ENCODE measurements at places on chromosomes 11 and 22.

DNA sequence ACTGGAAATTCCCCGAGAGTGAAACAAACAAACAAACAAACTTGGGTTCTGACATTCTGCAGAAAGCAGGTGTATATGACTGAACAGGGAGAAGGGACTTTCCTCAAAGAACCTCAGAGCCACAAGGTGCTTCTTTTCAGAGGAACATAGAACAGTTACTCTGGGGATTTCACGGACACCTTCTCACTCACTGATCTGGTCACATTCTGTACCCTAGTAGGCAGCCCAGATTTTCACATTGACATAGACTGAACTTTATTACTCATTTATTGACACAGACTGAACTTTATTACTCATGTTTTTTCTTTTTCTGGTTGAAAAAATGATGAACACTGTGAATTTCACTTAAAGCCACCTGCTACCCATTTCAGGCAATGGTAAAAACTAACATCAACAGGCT lies 263.0 kb downstream of the OPCML start:
- H3K4me3 ChIP-seq: no peak overlapping the region
- no peaks in the 10 kb centered on the region for H3K36me3 ChIP-seq
- no peaks in the 10 kb centered on the region for H3K27me3 ChIP-seq
- H3K4me1 ChIP-seq: no peaks in the 10 kb centered on the region
- H3K27ac ChIP-seq: no peak overlapping the region

DNA sequence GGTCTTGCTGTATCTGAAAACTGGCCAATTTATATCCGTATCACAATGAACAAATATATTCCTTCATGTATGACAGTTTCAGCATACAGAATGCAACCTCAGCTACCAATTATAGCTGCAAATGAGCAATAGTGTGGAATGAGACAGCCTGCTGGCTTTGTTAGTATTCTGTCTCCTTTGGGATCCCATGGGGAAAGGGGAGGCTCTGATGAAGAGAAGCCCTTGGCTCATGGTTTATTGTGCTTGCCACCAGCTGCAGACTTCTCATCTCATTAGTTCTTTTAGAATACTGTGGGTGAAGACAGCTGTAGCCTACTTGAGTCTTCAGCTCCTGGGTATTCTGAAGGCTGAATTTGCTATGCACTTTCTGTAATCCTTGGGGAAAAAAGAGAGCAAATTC lies 42.4 kb downstream of the PITPNB start:
- H3K4me1 ChIP-seq: no peaks in the 10 kb centered on the region
- DNase-seq: no peak
- H3K36me3 ChIP-seq: no peaks in the 10 kb centered on the region

GRCh38 chr11:101096036-101096704 lies 33.4 kb downstream of the PGR start:
- no peak overlapping the region for H3K4me3 ChIP-seq
- no peaks in the 10 kb centered on the region for H3K36me3 ChIP-seq
- no peak overlapping the region for H3K27ac ChIP-seq
- no peaks in the 10 kb centered on the region for H3K4me1 ChIP-seq

DNA sequence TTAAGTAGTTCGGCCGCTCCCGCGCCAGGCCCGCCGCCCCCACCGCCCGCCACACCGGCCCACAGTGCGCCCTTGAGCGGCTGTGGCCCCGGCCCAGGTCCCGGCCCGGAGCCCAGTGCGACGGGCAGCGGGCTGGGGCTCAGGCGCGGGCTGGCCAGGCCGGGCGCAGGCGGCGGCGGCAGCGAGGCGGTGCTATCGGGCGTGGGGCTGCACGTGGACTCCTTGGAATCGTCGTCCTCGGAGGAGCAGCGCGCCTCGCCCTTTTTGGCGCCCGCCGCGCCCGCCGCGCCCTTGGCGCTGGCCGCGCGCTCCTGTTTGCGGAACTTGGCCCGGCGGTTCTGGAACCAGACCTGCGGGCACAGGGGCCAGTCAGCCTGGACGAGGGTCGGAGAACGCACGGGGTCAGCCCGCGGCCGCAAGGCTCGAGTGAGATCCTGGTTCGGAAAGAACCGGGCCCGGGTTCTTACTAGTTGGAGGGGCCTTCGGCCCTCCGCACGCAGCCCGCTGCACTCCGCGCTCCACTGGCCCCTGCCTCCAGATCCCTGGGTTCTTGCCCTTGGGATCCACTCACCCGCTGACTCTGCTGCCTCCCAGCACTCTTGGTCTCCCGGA lies 4.0 kb downstream of the PHOX2A start:
- peaks cover 31% of the 10 kb centered on the region for H3K36me3 ChIP-seq
- no peak for DNase-seq
- peak overlapping the region; percentile 76 for H3K27ac ChIP-seq
- H3K27me3 ChIP-seq: peaks cover 50% of the 10 kb centered on the region
- peaks cover 16% of the 10 kb centered on the region for H3K4me1 ChIP-seq

Data from tibial nerve (tissue), 4 donors.